NCI-H1417 (cell line): ENCODE measurements at places on chromosomes 2 and 18.
A peak's percentile ranks its signal among the peaks of the same experiment; 100 is the strongest.

DNA sequence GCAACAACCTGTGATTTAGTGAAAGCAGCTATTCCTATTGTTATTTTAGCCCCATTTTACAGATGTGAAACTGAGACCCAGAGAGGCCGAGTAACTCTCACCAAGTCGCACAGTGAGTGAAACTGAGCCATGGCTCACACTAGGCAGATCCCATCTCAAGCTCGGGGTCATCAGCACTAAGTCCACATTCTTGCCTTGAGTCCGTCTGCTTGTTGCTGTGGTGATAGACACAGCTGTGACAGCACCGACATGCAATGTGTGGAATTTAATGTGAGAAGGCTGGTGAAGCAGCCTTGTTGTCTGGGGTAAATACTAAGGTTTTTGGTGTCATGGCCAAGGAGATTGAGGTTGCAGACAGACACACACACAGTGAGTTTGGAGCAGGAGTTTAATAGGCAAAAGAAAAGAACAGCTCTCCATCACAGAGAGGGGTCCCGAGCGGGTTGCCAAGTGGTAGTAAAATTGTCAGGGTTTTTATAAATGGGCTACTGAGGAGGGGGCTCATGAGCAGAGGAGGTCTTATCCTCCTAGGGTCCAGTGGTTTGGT, 40.2 kb upstream of the GMCL1 start:
- no peak for DNase-seq

DNA sequence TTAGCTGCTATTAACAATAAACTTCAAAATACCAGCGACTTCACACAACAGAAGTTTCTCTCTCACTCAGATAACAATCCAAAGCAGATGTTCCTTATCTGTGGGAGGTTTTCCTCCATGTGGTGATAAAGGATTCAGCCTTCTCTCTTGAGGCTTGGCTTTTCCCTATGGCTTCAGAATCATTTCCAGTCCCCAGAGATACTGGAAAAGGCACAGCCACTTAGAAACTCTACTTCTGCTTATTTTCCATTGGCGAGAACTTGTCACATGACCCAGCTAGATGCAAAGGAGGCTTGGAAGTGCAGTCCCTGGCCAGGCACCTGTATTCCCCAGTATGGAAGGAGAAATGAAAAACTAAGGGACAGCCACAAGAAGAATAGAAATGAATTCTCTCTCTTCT, 344.8 kb downstream of the MTX2 start:
- no peak for DNase-seq

- DNase-seq = no peak
Measured at GRCh38 chr18:54805571-54806334, 22.5 kb upstream of the RAB27B start.

- DNase-seq = no peak
Measured at GRCh38 chr18:61597316-61597715, 264.1 kb downstream of the CDH20 start.

GRCh38 chr2:125405816-125406215, 1250.1 kb upstream of the GYPC start:
- DNase-seq = no peak

DNA sequence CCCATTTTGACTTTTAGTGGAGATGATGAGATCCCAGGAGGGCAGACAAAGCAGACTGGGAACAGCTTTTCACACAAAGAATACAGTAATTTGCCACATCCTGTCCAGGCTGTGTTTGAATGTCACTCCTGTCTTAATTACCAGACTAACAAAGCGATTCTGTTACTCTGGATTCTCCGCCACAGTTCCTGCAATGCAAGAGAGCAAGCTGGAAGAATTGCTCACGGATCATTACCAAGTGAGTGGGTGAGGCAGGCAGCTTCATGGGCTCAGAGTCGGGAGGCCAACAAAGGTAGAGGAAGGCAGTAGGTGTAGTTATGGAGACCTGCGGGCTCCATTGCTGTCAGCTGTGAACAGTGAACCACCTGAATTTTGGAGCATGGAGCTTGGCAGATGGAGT, 250.5 kb upstream of the ATP5MC3 start:
- DNase-seq = peak; percentile 95

DNA sequence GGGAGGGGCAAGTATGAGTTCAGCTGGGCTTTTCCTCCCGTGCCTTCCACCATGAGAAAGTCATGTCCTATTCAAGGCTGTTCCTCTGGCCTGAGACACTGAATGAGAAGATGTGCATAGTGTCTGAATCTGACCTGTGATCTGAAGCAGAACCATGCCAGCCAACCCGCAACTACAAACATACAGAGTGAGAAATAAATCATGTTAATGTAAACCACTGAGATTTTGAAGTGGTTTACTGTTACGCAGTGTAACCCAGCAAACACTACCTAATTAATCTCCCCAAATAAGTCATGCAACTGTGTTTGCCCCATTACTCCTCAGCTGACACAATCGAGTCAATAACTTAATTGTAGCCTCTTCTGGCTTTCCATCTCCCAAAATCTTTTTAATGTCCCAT, 49.2 kb downstream of the METTL4 start:
- peak; percentile 64 for DNase-seq

DNA sequence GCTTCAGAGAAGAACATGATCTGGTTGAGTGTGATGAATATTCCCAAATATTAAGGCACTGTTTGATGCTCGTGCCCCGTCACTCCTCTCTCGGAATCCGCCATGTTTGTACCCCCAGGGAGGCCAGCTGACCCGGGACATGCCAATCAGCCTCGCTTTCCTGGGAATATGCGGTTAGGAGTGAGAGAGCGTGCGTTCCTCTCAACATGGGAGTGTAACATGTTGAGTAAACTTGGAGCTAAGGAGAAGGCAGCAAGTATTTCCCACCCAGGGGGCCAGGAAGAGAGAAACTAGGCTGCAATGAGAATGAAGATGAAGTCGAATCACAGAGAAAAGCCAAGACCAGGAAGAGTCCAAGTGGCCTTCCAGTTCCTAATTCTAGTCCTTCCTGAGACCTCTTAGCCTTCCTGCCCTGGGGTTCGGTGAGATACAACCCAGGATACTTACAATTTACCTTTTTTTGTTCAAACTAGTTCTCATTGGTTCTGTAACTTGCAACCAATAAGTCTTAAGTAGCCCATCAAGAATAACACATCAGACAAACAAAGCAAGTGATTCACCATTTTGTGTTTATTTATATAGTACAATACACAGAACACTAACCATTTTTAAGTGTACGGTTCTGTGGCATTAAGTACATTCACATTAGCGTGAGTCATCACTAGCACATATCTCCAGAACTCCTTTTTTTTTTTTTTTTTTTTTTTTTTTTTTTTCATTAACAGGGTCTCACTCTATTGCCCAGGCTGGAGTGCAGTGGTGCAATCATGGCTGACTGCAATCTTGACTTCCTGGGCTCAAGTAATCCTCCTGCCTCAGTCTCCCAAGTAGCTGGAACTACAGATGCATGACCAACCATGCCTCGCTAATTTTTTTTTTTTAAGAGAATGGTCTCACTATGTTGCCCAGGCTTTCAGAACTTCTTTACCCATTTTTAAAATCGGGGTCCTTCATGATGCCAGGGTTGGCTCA, 36.4 kb upstream of the SLC1A4 start:
- DNase-seq = no peak

- peak; percentile 58 for DNase-seq
Measured at GRCh38 chr18:34809451-34810072, 99.5 kb downstream of the DTNA start.

DNA sequence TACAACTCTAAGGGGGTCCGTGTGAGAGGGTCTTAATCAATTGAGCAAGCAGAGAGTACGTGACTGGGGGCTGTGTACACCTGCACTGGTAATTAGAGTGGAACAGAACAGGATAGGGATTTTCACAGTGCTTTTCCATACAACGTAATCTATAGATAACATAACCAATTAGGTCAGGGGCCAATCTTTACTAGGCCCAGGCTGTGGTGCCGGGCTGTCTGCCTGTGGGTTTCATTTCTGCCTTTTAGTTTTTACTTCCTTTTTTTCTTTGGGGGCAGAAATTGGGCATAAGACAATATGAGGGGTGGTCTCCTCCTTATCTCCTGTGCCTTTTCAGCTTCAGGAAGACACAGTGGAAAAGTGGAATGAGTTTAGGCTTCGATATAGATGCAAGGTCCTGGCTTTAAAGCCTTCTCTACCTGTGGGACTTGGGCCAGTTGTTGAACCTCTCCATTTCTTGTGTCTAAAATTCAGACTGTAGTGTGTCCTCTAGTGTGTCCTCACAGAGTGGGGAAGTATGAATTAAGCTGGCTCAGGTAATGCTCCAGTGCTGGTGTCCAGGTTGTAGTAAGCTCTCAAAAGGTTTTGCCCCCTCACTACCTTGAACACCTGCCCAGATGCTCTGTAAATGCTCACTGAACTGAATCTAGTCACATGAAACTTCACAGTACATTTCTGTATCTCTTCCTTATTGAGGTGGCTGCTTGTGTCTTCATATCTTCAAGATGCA, 422.8 kb downstream of the SETBP1 start:
- no peak for DNase-seq

DNA sequence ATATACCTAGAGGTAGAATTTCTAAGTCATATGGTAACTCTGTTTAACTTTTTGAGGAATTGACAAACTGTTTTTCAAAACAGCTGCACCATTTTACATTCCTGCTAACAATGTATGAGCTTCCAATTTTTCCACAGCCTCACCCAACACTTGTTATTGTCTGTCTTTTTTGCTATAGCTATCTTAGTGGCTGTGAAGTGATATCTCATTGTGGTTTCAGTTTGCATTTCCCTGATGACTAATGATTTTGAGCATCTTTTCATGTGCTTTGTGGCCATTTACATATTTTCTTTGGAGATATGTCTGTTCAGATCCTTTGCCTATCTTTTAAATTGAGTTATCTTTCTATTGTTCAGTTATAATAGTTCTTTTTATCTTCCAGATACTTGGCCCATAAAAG, 273.8 kb downstream of the AGPS start:
- no peak for DNase-seq

GRCh38 chr2:206071807-206072206, 14.2 kb downstream of the INO80D start:
- DNase-seq = no peak

GRCh38 chr2:176507786-176508185, 238.5 kb downstream of the MTX2 start:
- DNase-seq = no peak

DNA sequence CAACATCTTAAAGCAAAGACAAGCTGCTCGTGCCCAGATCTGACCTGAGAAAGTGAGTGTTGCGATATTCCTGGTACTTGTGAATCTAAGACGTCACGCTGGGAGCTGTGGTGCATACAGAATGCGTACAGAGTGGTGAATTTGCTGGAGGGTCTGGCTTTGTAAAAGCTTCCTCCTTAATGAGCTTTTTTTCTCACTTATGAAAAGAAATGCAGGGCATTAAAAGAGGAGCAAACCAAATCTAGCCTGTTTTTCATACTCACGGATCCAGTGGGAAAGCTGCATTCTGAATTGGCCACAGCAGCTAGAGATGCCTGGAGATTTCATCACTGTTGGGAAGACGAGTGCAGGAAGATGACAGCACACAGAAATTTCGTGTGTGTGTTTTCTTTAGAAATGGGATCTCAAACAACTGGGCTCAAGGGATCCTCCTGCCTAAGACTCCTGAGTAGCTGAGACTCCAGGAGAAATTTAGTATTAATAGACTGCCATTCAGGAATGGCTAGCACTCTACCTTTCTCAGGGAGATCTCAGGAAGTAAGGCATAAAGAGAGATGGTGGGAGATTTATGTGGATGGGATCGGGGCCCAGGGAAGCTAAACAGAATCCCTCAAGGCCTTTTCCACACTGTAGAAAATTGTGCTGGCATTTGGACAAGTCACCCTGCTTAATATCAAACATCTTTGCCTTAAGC, 181.3 kb downstream of the ALPK2 start:
- DNase-seq = no peak

DNA sequence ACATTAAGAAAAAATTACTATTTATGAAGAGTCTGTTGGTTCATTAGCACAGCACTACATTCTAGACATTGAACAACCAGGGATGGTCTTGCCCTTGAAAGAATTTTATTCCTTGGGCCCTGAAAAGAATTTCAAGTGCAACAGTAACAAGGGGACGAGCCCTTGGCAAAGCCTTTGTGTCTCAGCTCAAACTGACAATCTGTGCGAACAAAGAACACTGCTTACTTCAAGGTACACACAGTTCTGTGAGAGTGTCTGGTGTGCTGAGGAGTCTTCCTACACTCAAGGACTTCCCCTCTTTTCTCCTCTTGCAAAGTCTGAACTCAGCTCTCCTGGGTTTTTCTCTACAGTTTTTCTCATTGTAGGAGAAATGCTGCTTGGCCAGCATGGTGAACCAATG, 373.4 kb downstream of the NBAS start:
- no peak for DNase-seq

- peak; percentile 60 for DNase-seq
Measured at GRCh38 chr2:168119515-168120141, 127.8 kb downstream of the STK39 start.

- DNase-seq = no peak
Measured at GRCh38 chr2:222998459-222998858, 53.5 kb upstream of the KCNE4 start.

- no peak for DNase-seq
Measured at GRCh38 chr2:193810533-193810932, 1615.8 kb upstream of the TMEFF2 start.

- no peak for DNase-seq
Measured at GRCh38 chr2:150174056-150174805, 313.2 kb downstream of the RND3 start.

- no peak for DNase-seq
Measured at GRCh38 chr2:232463701-232464543, 8.0 kb downstream of the ALPI start.

- DNase-seq = no peak
Measured at GRCh38 chr2:45190481-45190942, 181.3 kb upstream of the SIX2 start.

DNA sequence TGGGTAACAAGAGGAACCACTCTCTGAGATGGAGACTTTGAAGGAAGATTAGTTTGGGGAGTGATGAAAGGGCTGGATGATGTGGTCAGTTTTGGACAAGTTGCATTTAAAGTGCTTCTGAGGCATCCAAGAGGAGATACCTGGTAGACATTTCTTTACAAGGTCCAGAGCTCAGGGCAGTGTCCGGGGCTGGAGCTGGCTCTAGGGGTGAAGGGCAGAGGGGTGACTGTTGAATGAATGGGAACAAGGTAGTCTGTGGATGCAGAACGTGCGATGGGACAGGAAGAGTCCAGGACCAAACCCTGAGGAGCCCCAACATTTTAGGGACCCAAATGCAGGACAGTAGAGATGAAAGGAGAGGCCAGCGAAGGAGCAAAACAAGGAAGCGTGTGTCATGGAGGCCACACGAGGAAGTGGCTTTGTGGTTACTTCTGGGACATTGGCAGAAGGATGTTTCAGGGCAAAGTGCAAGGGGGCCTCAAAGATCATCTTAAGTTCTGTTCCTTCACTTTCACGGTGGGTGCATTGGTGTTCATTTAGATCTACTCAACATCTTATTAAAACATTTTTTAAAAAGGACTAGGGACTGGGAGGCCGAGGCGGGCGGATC, 13.6 kb upstream of the GPR35 start:
- DNase-seq = no peak

GRCh38 chr2:170924969-170925368, 4.1 kb upstream of the GORASP2 start:
- no peak for DNase-seq

GRCh38 chr2:173584676-173585458, 230.2 kb downstream of the CDCA7 start:
- no peak for DNase-seq
